H4 (cell line): ENCODE measurements at places on chromosomes 5 and 9.

- DNase-seq = no peak
Observed at GRCh38 chr5:175603987-175604739, 53.7 kb upstream of the HRH2 start.

- DNase-seq = no peak
Observed at GRCh38 chr9:116663581-116663980, 23.5 kb upstream of the TRIM32 start.

DNA sequence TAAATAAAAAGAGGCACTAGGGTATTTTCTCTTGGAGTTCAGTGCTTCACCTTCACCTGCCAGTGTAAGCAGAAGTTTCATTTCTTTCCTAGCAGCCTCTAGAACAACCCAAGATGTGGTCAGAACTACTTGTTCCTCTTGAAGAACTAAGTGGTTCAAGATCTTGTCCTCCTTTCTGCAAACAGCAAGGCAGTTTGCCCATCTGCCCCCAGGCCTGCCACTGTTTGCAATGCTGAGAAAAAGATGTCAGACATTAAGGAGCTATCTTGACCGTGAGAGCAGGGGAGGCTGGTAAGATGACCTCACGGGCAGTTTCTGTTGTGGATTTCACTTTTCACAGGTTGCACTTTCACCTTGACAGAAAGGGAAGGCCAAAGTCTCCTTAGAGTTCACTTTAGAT lies 52.0 kb upstream of the KLF4 start:
- no peak for DNase-seq

DNA sequence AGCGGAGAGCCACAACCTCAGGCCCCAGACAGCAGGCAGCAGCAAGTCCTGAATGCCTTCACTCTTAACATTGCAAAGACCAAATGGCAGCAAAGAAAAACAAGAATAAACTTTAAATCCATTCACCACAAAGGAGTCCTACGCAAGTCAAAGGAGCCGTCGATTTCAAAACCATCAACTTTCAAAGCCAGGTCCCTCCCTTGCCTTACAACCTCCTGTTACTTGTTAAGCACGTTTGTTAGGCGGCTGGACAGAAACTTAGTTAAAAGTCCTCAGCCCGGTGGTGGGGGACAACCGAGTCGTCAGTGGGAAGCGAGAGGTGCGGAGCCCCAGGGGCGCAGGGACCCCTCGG lies 938 bp downstream of the LPAR1 start:
- no peak for DNase-seq

DNA sequence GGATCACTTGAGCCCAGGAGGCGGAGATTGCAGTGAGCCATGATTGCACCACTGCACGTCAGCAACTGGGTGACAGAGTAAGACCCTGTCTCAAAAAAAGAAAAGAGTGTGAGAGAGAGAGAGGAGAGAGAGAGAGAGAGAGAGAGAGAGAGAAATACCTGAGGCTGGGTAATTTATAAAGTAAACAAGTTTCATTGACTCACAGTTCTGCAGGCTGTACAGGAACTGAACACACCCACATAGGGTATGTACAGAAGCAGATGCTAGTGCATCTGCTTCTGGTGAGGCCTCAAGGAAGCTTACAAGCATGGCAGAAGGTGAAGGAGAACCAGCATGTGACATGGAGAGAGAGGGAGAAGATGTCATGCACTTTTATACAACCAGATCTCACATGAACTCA lies 46.4 kb upstream of the CHD1 start:
- DNase-seq = no peak
